ENCODE measurements at places on chromosomes 7 and 10. TPM values are rescaled to one million over a fixed set of nuclear protein-coding genes. Genes with fewer than 3 reads are reported as not detected.

MMRN2 gene
- 1.9 TPM for total RNA-seq

ACHE gene
- total RNA-seq: 0.27 TPM

SLC25A28 gene
- 15.0 TPM for total RNA-seq

SUN3 gene
- total RNA-seq: not detected

OPN1SW gene
- not detected for total RNA-seq

YWHAG gene
- total RNA-seq: 93.3 TPM

UPP1 gene
- total RNA-seq: 11.8 TPM

RBP4 gene
- 0.48 TPM for total RNA-seq

UTF1 gene
- not detected for total RNA-seq

MUC12 gene
- not detected for total RNA-seq

ANKIB1 gene
- 26.8 TPM for total RNA-seq

ADAM22 gene
- total RNA-seq: 7.0 TPM

DNAH11 gene
- 6.1 TPM for total RNA-seq

VWA2 gene
- not detected for total RNA-seq

C7orf25 gene
- 9.0 TPM for total RNA-seq

RBP3 gene
- total RNA-seq: not detected

AKR1C2 gene
- 1.5 TPM for total RNA-seq

MRLN gene
- total RNA-seq: 0.43 TPM

ZNF117 gene
- total RNA-seq: 0.08 TPM

RARRES2 gene
- not detected for total RNA-seq

C10orf105 gene
- not detected for total RNA-seq

SFMBT2 gene
- 1.9 TPM for total RNA-seq

CPA5 gene
- total RNA-seq: not detected

H2BK1 gene
- total RNA-seq: not detected

RAMP3 gene
- total RNA-seq: not detected

ADD3 gene
- total RNA-seq: 25.8 TPM

EGR2 gene
- not detected for total RNA-seq

DRGX gene
- not detected for total RNA-seq

PHKG1 gene
- 0.10 TPM for total RNA-seq

TSPAN13 gene
- total RNA-seq: 0.17 TPM

ADAM12 gene
- total RNA-seq: 1.7 TPM

TMEM26 gene
- total RNA-seq: not detected

OR2A1 gene
- not detected for total RNA-seq

CHRM2 gene
- not detected for total RNA-seq

DCLRE1A gene
- total RNA-seq: 11.5 TPM

ITGB8 gene
- 1.2 TPM for total RNA-seq

ZNF488 gene
- 0.11 TPM for total RNA-seq

CCDC172 gene
- total RNA-seq: not detected

OPALIN gene
- total RNA-seq: not detected

CALML5 gene
- not detected for total RNA-seq

SEMA3A gene
- total RNA-seq: 7.9 TPM

VPS50 gene
- total RNA-seq: 9.5 TPM

LIPK gene
- not detected for total RNA-seq
